ENCODE measurements at places on chromosomes 11 and 22. TPM values are rescaled to one million over a fixed set of nuclear protein-coding genes. Genes with fewer than 3 reads are reported as not detected.

KCNC1 gene
- total RNA-seq: not detected

BATF2 gene
- 0.37 TPM for total RNA-seq

ARHGAP8 gene
- not detected for total RNA-seq

CRYBB3 gene
- not detected for total RNA-seq

UCP2 gene
- 0.59 TPM for total RNA-seq

MPEG1 gene
- under 0.01 TPM for total RNA-seq

MUC2 gene
- not detected for total RNA-seq

C11orf87 gene
- total RNA-seq: not detected

PNPLA5 gene
- not detected for total RNA-seq

SORL1 gene
- under 0.01 TPM for total RNA-seq

VWA5A gene
- total RNA-seq: 4.7 TPM

MMP12 gene
- 0.59 TPM for total RNA-seq

C22orf31 gene
- total RNA-seq: not detected

ACR gene
- not detected for total RNA-seq

CACNA1I gene
- total RNA-seq: under 0.01 TPM

GGTLC3 gene
- not detected for total RNA-seq

FXYD6 gene
- not detected for total RNA-seq

Data from subcutaneous preadipocyte (primary cell).